Chondrocyte (in vitro differentiated cells): ENCODE measurements at places on chromosomes 5 and 9.

- DNase-seq: no peak
Measured at GRCh38 chr5:139410121-139410992, 6.5 kb upstream of the SPATA24 start.

GRCh38 chr9:35960039-35960655 lies 2.2 kb upstream of the OR2S2 start:
- DNase-seq: no peak

DNA sequence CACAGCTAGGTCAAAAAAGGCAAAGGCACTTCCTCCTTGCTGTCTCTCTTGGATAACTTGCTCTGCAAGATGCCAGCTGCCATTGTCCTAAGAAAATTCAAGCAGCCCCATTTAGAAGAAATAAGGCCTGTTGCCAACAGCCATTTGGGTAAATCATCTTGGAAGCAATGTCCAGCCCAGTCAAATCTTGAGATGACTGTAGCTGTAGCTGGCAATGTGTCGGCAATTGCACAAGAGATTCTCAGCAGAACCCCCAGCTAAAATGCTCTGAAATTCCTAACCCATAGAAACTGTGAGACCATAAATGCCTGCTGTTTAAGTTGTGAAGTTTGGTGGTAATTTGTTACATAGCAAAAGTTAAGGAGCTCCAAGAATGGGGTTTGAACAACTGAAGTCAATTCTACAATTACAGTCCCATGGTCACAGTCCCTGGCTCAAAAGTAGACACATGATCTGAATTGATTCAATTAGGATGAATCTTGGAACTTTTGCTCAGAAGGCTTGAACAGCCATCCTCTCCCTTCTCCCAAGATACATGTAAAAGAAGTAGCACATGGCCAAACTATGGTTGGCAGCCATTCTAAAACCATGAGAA lies 151.1 kb downstream of the MPDZ start:
- no peak for DNase-seq

DNA sequence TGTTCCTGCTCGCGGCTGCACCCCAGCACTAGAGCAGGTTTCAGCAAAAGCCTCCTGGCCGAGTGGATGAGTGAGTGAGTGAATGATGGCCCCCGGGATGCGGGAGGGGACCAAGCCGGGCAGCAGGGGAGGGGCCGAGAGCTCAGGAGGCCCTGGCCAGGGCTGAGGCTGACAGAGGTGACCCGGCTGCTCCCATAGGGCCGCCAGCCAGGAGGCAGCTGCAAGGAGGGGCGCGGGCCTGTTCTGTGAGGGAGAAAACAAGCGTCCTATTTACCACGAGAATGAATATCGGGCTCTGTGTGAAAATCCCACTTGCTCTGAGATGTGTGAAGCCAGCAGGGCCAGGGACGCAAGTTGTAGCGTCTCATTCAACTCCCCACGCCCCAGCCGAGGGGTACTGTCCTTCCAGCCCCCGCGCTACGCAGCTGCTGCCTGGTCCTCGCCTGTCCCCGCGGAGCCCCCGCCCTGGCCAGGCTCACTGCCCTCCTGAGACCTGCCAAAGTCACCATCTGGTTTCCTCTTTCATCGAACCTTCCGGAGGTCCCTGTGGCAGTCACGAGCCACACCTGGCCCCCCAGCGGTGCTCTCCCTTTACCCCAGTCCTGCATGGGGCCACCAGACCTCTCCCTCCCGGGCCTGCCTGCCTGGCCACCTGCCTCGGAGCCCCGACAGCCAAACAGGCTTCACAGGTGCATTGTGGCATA lies 38.8 kb downstream of the RASGEF1C start:
- DNase-seq: no peak

GRCh38 chr5:58640011-58640410 lies 57.1 kb downstream of the RAB3C start:
- no peak for DNase-seq

GRCh38 chr9:86122311-86122710 lies 23.0 kb upstream of the GOLM1 start:
- no peak for DNase-seq

DNA sequence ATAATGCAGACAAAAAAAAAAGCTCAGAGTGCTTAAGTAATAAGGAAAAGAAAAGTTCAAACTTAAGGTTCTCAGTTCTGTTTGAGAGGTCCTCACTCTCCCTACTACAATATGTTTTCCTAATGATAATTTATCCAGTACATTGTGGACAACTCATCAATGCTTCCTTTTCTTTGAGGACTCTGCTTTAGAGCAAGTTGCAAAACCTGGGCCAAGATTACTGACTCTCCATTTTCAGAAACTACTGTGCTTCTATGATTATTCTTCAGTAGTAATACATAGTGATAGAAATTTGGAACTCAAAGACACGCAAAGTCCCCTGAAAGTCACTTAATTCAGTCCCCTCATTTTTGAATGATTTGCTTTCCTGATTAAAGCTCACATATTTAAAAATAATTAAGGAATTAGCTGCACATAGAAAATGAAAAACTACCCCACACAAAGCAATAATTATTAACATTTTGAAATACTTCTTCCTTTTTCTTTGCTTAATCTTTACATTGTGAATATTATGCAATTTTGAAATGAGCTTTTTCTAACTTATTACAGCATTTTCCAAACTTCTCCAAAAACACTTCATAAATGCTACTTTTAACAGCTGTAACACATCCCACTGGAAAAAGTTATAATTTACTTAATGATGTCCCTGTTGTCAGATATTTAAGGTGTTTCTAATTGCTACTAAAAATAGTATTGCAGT lies 11.2 kb downstream of the CDKN2A start:
- DNase-seq: no peak
